ENCODE measurements at places on chromosomes 12 and 14.

- DNase-seq: no peak
These were observed 13.4 kb downstream of the ASB2 start for GRCh38 chr14:93962701-93963601.

DNA sequence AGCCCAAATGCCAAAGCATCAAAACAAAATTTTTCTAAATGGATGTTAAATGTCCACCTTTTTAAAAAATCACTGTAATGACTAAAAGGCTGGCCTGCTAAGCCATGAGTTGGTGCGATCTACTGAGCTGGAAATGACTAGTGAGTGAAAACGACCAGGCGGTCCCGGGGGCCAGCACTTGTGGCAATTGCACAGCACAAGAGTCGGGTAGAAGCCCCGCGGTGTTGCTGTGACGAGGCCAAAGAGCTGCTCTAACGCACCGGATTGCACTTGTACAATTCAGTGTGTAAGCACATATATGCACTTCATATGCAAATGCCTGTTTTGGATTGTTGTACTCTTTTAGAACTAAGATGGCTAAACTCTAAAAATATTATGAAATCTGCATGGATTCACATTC lies 64.1 kb upstream of the DYNC1H1 start:
- no peak for DNase-seq

- DNase-seq: no peak
These were observed 63.9 kb downstream of the TGFB3 start for GRCh38 chr14:75917946-75918335.

- DNase-seq: no peak
These were observed 18.6 kb downstream of the TPCN1 start for GRCh38 chr12:113239811-113240331.

DNA sequence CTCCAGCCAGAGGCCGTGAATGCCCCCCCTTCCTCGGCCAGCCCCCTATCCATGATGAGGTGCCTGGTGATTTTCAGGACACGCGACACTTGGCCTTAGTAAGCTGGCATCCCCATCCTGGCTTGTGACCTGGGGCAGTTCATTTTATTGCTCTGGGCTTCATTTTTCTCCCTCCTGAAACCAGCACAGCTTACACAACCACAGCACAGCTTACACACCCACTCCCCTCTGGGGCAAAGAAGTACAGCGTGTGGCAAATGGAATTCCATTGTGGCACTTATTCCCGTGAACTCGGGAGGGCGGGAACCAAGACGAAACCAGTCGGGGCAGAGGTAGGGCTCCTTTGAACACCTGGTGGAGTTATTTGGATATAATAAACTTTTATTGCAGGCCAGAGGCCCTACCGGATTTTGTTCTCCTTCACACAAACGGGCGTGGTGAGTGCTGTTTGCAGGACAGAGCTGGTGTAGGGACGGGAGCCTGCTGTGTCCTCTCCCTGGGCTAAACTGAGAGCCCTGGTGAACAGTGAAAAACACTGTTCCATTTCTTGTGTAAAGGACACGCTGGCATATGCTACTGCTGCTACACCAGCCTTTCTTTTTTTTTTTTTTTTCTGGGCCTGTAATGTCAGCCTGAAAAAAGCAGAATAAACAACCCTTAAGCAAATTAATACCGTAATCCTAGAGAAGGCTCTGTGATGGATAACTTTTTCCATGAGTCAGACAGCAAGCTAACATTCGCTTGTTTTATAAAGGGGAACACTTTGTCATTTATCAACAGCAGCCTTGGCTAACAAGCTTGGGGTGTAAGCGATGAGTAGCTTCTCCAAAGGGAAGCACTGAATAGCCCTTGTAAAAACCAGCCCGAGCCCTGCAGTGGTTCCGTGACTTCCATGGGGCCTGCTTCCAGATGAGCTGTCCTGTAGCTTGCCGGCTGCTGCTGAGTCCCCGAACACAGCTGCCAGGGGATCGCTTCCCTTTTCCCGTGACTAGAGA lies 29.3 kb downstream of the CD9 start:
- peak; percentile 58 for DNase-seq

Data from thoracic aorta (tissue), 2 donors.